ENCODE measurements at places on chromosomes 2 and 18.

GRCh38 chr2:106270471-106270891 is 76.4 kb upstream of the UXS1 start:
- DNase-seq: no peak

DNA sequence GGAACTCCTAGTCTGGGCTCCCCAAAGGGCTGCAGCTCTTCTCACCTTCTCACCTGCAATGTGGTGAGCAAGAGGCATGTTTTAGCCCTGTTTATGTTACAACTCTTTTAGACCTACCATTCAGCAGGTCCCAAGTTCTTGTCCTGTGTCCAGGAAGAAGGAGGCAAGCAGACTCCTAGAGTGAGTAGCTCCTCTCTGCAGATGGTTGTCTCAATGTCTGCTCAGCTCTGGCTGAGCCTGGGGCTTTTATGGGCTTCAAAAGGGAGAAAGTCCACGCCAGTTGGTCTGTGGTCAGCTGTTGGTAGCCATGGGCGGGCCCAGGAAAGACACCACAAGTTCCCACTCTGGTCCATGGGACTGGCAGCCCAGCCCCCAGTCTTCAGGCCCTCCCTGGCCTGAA is 148.1 kb upstream of the HS6ST1 start:
- DNase-seq: no peak

DNA sequence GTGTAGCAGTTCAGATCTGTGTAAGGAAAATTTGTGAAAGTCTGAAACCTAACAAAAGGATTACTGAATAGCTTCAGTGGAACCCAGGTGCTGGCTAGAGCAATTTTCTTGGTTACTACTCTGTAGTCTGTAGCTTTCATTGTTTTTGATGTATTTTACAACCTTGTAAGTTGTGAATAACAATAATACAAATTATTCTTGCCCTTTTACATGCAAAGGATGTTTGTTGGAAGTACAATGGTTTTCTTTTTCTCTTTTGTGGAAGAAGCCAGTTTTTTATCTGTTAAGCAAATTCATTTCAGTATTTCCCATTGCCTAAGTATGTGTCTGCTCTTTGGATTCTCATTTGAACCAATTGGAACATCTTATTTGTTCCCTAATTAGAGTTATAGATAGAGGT is 10.2 kb downstream of the LCLAT1 start:
- DNase-seq: no peak

GRCh38 chr2:136356125-136357006 is 238.4 kb upstream of the CXCR4 start:
- DNase-seq: peak; percentile 60

GRCh38 chr2:128300151-128301020 is 18.3 kb downstream of the HS6ST1 start:
- no peak for DNase-seq

- peak; percentile 11 for DNase-seq
Measured at GRCh38 chr2:25402477-25402876, 60.8 kb upstream of the DNMT3A start.

DNA sequence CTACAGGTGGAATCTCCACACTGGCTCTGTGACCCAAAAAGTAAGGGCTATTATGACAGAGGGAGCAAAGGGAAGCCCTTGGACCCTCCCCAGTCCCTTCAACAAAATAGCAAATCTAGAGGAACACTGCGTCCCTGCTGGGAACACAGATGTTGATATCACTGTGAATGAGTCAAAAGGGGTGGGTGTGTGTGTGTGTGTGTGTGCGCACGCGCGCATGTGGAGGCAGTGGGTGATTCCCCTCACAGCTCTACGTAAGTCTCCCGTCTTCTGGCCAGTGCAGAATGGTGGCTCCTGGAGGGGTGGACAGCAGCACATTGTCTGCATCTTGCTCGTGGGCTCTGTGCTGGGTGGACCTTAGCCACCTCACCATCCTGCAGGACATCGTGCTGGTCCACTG is 7.8 kb upstream of the C2orf72 start:
- no peak for DNase-seq

GRCh38 chr18:37006742-37007141 is 177.8 kb downstream of the KIAA1328 start:
- no peak for DNase-seq

DNA sequence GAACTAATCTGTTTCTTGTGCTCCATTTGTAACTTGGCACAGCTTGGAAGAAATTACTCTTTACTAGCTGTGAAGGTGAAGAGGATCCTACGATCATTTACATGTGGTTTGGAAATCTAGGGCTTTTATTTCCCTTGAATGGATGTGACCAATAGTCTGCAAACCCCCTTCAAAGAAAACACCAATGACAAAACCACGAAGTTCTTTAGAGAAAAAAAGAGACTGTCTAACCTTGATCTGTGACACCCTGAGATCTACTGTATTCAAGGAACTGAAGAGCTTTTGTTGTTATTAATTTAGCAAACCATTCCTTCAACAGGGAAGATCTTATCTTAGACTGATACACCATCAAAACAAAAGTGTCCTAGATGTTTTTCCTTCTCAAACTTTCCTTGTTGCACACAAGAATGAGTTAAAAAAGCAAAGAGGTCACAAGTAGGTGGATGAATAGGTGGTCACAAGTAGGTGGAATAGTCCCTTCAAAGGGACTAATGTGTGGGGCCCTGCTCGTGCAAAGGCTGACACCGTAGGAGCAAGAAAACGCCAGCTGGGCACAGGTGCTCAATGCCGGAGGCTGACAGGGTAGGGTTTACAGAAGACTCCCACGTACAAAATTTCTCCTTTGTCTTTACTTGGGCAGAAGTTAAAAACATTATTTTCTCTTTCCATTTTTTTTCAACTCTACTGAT is 95.6 kb upstream of the ITGB6 start:
- no peak for DNase-seq

GRCh38 chr2:206983161-206983859 is 44.0 kb downstream of the CPO start:
- no peak for DNase-seq

GRCh38 chr2:121754851-121755236 is 607 bp upstream of the TSN start:
- DNase-seq: no peak

- DNase-seq: peak; percentile 72
Measured at GRCh38 chr2:39730685-39731302, 48.3 kb downstream of the THUMPD2 start.

GRCh38 chr18:44803019-44803650 is 122.4 kb downstream of the SETBP1 start:
- peak; percentile 49 for DNase-seq
